ENCODE measurements at places on chromosomes 4 and X.

DNA sequence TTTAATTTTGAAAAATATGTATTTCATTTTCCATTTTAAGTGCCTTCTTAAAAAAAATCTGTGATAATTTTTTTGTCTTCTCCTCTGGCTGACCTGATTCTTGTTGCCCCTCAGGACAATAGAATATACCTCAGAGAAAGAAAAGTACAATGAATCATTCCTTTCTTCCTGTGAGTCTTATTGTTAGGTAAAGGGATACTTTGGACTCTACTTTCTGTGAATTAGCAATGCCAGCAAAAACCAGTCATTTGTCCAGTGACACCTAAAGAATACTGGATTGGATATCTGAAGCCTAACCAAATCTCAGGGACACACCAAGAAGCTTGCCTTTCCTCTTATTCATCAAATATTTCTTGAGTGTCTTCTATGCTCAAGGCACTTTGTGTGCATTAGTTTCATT, 102.1 kb downstream of the AREG start:
- DNase-seq = no peak

DNA sequence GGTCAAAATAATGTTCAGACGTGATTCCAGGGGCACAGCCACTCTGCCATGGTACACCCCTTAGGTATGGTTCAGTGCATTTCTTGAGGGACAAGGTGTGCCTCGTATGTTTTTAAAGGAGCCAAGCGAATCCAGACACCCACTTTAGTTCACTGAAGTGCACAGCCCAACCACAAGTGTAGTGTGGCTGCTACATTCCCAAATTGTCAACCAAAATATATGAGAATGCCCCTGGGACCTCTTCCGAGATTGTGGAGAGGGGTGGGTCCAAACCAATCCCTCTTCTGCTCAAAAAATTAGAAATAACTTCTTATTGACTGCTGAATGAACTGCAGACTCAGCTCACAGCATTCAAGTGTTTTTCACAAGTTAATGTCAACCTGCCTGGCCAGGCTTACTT, 7.4 kb upstream of the BRS3 start:
- peak; percentile 35 for DNase-seq

- no peak for DNase-seq
Measured at GRCh38 chr4:119942806-119943205, 123.8 kb downstream of the MAD2L1 start.

GRCh38 chrX:129678614-129679195, 23.9 kb upstream of the APLN start:
- no peak for DNase-seq

DNA sequence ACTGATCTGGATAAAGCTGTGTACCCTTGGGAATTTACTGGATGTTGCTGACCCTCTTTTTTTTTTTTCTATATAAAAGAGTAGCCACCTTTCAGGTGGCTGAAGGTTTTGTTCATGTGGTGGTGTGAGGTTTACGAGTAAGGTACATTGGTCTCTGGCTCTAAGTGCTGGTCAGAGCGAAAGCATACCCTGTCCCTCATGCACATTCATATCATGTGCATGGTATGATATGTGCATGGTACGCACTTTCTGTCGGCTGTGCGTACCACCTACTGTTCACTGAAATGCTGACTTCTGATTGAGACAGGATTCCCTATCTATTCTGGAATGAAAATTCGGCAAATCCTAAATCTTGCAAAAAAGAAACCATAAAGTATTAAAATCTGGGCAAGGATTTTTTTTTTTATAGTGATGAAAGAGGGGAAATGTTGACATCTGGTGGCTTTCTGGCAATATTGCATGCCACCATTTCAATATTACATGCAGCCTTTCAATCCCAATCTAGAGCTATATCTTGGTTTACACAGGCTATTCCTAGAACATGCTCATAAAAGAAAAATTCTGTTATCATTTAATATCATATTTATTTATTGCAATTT, 32.8 kb downstream of the FAM149A start:
- no peak for DNase-seq

Data from NCI-H1436 treated with DMSO at 0.1 percent for 48 hours (cell line).